ENCODE measurements at places on chromosomes 2 and 18.

DNA sequence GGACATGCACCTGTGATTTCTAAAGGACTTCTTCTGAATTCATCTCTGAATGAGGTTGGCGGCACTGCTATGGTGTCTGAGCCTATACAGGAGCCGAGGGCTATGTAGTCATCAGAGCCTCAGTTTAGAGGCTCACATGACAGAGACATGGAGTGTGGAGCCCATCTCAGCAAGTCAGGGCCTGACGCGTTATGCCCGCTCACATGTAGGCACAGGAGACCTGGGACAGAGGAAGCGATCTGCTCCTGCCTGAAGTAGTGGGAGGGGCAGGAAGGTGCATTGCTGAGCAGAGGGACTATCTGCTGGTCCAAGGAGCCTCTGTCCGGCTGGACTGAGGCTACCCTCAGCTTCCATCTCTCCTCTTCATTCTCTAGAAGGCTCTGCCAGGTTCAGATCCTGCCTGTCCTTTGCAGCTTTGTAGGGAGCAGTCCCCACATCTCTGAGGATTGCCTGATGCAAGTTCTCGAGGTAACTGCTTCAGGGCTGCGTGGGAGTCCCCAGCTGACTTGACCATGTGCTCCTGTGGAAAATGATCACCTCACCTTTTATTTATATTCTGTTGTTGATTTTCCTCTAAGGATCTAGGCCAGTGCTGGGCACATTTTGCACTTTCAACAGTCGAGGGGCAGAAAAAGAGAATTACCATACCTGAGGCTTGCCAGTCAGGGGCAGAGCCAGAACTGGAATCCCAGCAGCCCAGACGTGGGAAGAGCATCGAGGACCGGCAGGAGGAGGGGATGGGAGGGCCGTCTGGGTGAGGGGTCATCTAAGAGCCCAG is 16.6 kb downstream of the KLHL29 start:
- no peak for DNase-seq

DNA sequence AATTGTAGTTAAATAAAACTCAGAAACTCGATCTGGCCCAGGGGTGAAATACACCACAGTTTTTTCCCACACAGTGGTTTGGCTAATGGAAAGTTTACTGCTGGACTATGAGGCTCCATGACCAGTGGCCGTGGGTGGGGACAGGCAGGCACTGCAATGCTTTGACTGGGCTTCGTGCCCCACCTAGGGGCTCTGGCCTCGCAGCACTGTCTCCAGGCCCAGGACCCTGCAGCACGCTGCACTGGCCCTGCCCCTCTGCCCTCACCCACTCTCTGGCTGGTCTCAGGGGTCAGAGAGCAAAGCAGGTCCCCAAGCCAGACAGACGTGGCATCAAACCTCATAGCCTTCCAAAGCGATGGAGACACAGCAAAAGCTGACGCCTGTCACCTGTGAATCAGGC is 13.4 kb upstream of the B3GNT7 start:
- no peak for DNase-seq

GRCh38 chr2:26687328-26687727 is 5.2 kb upstream of the KCNK3 start:
- DNase-seq = no peak

GRCh38 chr2:145350011-145350410 is 830.1 kb upstream of the ZEB2 start:
- no peak for DNase-seq

DNA sequence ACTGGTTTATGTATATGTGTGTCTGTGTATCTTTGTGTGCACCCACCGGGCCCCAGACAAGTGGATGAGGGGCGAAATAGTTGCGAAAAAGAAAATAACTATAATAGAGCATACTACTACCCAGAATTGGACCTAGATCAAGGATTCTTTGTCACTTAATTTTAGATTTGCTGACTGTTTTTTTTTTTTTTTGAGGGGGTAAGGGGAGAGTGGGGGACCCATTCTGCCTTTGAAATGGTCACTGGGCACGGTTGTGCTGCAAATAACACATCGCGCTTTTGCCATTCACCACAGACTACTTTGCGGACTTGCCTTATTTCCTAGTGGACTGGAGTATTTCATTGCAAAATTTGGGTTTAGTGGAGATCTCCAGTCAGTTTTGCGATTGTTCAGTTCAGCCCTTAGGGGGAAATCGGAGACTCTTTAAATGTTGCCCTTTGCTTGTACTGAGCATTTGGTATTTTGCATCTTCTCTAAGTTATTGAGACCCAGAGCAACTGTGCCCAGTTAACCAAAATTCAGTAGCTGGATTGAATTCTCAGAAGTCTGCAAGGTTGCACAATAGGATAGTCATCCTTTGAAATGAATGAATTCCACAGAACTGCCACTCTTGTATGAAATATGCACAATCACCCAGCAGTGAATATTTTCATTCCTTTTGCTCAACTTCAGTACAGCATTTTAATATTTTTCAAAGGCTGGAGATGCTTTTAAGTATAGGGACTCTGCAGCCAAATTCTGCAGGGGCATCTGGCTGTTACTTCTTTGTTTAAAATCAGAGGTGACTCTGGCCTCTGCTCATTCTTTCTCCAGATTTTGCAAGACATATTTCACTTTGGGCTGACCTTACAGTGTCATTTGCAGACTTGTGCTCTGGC is 2.9 kb downstream of the TRIB2 start:
- DNase-seq = no peak

GRCh38 chr2:233064530-233065199 is 4.5 kb downstream of the INPP5D start:
- DNase-seq = no peak

GRCh38 chr2:108607706-108608301 is 73.5 kb downstream of the LIMS1 start:
- peak; percentile 57 for DNase-seq

DNA sequence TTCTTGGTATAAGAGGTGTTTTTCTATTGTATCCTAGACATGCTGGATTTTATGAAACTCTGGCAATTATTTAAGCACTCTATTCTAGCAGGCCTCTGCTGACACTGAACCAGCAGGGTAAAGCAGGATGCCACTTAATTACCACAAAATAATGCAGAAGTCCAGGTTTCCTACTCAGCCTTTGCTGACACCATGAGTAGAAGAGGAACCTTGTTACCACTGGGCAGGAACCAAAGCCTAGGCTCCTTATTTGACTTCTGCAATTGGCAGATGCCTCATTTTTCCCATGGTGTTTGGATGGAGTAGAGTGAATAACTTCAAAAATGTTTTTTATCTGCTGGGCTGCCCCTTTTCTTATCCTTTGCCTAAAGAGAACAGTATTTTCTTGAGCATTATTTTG is 60.8 kb downstream of the THNSL2 start:
- DNase-seq = no peak
